ENCODE measurements at places on chromosomes 2 and 18.

DNA sequence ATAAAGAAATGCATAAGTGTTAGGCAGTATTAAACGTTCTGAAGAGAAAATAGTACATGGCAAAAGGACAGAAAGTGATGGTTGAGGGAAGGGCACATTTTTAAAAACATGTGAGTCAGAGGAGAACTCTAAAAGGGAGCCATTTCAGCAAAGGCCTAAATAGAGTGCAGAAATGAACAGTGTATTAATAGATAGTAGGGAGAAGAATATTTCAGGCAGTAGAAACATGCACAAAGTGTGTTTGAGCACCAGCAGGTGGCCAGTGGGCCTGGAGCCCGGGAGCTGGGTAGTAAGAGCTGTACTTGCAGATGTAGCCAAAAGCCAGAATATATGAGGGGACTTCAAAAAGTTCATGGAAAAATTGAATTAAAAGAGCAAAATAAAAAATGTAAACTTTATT is 288.1 kb upstream of the FIGN start:
- no peak for DNase-seq

- DNase-seq: peak; percentile 98
Observed at GRCh38 chr18:46946656-46947282, 29.4 kb downstream of the KATNAL2 start.

GRCh38 chr18:43916984-43917383 is 639.7 kb upstream of the SYT4 start:
- DNase-seq: no peak

GRCh38 chr2:232265329-232265728 is 113.2 kb upstream of the ALPP start:
- no peak for DNase-seq

DNA sequence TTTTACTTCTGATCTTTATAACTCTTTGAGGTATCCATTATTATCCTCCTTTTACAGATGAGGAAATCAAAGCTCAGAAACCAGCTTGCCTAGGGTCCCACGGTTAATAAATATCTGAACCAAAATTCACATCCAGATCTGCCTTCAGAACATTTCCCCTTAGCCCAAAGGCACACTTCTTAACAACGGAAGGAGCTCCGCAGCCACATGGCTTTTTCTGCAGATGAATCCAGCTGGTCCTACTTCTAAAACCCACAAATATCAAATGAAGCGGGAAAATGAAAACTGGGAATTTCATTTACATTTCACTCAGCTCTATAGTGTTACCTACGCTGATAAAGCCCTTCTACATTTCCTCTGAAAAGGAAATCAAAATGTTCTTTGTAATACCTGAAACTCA is 357.0 kb upstream of the ID2 start:
- no peak for DNase-seq

DNA sequence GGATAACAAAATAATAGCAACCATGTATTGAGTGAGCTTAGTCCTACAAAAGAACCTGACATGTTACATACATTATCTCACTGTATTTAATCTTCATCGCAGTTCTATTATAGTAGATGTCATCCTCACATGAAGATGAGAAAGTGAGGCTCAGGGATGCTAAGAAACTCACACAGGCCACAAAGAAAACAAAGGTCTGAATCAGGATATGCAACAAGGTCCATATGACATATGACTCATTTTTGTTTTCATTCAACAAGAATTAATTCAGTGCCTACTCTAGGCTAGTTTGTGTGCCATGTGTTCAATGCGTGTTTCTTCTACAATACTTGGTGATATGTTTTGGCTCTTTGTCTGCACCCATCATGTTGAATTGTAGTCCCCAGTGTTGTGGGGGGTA is 219.7 kb upstream of the EPHA4 start:
- DNase-seq: peak; percentile 2

DNA sequence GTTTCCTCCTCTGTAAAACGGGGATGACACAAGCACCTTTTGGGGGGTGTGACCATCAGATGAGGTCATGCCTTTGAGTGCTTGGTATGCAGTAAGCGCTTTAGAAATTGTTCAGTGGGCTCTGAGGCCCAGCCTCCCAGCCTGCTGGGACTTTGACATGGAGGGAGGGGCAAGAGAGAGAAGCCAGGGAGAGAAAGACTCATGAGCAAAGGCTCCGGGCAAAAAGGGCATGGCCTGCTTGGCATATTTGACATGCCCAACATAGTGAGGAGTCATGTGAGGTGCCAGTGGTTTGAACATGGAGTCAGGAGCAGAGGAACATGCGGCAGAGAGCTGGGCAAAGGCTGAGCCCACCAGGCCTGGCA is 14.0 kb downstream of the TNS1 start:
- peak; percentile 45 for DNase-seq

DNA sequence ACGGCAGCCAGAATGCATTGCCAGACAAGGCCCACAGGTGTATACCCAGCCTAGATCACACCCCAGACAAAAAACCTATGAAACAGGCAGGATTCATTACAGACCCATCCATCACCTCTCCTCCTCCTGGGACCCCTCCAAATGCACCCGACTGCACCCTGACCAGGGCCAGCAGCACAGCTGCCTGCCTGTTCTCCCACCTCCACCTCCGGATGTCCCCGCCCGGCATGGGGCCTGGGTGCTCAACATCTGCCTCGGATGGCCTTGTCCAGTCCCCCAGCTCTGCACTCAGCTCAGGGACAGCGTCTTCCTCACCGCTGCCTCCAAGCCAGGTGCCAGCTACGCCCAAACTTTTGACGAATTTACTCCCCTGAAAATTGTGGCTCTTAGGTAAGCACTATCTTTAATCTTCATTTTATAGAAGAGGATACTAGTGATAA is 91.1 kb downstream of the TPO start:
- DNase-seq: no peak

DNA sequence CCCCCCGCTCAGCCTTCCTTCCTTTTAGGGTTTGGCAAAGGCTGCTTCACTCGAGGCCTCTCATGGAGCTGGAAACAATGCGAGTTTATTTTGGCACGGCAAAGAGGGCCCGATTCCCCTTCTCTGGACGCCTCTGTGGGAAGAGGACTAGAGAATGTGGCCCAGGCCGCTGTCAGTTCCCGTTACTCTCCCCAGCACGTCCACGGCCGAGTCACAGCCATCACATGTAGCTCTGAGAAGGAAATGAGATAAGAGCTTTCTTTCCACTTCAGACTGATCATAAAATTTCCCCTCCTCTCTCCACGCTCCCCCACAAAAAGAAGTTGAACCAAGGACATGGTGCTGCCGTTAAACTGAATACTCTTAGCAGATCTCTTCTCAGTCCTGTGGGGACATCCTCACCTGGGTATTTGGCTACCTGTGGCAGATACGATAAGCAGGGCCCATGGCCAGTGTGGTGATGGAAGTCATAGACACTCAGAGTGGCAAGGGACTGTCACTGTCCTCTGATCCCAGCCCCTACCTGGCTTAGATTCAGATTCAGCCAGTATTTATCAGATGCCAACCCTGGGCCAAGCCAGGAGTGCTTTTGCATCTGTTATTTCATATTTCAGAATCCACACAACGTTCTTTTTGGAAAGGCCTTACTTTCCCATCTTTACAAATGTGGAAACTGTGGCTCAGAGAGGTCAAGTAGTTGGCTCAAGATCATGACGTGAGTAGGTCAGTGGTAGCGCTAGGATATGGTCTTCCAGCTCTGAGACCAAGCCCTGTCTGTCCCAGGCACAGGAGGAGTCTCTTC is 101.2 kb downstream of the MCFD2 start:
- no peak for DNase-seq

DNA sequence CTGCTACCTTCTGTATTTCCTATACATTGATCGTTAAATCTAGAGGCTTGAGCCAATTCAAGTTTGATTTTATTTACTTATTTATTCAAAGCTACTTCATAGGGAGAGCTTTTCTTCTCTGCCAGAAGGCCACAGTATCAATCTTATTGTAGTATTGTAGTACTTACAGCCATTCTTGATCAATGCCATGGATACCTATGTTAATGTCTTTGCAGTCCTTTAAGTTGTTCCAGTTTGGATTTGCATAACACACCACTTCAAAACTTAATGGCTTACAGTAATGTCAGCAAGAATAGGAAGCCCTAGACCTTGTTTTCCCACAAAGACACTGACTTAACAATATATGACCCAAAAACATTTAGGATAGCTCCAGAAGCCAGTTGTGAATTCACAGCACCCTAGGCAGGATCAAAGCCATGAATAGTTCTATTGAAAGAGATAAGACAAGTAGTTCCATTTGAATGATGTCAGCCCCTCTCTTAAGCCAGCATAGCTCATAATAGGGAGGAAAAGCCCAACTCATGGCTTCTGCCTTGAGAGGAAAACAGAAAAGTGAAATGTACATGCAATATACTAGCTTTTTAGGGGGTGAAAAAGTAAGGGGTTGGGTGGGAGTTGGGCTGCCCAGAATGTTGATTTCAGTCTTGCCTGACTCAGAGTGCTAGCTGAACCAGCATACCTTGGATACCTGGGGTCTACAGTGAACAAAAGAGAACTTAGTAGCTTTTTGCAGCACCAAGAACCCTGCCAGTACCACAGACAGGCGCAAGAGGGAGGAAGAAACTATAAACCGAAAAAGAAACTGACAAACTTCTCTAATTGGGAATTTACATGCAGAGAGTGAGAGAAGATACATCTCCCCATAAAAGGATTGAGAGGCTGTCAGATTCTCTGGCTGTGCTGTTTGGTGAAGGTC is 101.4 kb downstream of the CAMKMT start:
- DNase-seq: no peak

GRCh38 chr2:236768393-236769140 is 198.9 kb downstream of the ACKR3 start:
- no peak for DNase-seq

DNA sequence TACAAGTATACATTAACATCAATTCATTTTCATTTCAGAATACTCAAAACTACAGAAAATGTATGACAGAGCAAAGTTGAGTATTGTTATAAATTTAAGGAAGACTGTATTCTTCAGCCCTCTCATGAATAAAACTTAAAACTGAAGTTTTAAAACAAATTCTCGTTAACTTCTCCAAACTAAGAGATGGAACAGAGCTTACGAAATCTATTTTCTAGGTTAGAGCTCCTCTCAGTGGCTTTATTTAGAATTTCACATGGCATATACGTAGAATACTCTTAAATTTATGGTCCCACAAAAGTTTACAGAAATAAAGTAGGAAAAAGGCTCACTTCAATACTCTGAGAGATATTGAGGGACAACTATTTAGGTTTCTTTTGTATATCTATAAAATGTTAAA is 612.1 kb downstream of the KCNJ3 start:
- DNase-seq: peak; percentile 73

DNA sequence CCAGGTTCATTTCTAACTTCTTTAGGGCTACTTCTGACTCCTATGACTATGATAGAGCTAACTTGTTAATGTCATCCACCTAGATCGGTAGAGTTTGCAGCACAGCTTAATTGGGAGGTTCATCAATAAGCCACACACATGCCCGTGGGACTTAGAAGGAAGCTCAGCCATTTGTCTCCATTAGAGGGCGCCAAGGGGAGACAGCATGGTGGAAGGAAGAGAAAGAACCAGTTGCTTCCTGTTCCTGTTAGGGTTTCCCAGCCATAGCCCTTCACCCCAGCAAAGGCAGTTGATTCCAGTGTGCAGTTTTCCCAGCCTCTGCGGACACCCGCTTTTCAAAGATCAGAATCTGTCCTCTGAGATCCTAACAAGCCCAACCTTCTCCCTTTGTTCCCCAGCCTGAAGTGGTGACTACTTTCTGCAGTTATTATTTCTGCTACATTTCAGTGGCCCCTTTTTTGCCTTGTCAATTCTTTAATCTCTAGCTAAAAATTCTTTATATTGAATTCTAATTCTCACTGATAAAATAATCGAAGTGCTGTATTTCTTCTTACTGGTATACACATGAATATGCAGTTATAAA is 30.3 kb downstream of the MAIP1 start:
- DNase-seq: peak; percentile 93

GRCh38 chr2:120075545-120075944 is 62.7 kb downstream of the EPB41L5 start:
- DNase-seq: no peak

- DNase-seq: peak; percentile 14
Observed at GRCh38 chr2:133508546-133509165, 59.6 kb downstream of the NCKAP5 start.

DNA sequence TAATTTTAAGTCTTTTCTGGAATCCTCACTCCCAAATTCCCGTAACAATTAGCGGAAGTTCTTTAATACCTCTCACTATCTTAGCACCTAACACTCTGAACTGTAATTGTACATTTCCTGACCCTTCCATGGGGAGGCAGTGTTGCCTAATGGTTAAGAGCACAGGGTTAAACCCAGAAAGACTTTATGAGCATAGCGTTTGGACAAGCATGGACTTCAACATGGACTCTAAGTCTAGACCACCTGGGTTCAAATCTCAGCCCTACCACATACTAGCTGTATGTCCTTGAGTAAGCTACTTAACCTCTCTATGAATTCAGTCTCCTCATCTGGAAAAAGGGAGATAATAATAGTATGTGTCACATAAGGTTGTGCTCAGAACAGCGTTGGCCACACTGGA is 13.0 kb downstream of the ANTXR1 start:
- DNase-seq: peak; percentile 83

GRCh38 chr18:9025091-9025838 is 77.2 kb upstream of the NDUFV2 start:
- DNase-seq: peak; percentile 96

GRCh38 chr2:191347881-191348280 is 102.7 kb downstream of the MYO1B start:
- DNase-seq: no peak

GRCh38 chr2:174571669-174572323 is 25.8 kb downstream of the WIPF1 start:
- no peak for DNase-seq

- peak; percentile 80 for DNase-seq
Observed at GRCh38 chr18:44897411-44897810, 216.7 kb downstream of the SETBP1 start.

- peak; percentile 24 for DNase-seq
Observed at GRCh38 chr18:3350566-3351527, 88.9 kb downstream of the MYL12B start.

GRCh38 chr18:68796936-68797690 is 767 bp upstream of the CCDC102B start:
- DNase-seq: peak; percentile 80

DNA sequence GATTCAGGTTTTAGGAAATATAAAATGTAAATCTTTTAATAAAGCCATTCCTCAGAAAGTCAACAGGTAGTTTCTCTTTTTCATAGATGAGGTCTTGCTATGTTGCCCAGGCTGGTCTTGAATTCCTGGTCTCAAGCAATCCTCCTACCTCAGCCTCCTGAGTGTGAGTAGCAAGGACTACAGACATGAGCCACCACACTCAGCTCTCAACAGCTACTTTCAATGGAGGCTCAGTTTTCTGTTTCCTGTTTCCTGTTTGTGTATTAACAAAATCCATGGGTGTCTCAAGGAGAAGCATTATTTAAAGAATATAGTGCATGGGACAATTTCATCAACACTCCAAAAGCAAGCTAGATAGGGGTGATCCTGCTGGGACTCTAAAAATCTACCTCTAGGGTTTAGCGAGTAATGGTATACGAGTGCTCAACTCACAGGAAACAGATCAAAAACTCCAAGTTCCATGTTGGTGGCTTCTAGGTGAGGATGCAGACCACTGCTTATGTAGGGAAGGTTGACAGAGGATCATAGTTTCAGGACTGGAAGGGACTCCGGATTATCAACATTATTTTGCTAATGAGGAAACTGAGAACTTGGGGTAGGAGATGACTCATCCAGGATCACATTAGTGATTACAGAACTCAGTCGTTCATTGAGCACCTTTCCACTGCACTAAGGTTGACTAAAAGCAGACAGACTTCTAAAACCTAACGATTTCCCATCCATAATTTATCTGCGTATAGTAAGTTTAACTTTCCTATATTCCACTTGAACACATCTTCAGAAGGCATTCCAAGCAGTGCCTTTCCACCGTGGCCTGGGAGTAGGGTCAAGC is 61.7 kb upstream of the WIPF1 start:
- no peak for DNase-seq

GRCh38 chr2:157024129-157024528 is 233.4 kb upstream of the GALNT5 start:
- DNase-seq: no peak

All from DMS53 (cell line).